ENCODE measurements at places on chromosomes 13 and 19.

DNA sequence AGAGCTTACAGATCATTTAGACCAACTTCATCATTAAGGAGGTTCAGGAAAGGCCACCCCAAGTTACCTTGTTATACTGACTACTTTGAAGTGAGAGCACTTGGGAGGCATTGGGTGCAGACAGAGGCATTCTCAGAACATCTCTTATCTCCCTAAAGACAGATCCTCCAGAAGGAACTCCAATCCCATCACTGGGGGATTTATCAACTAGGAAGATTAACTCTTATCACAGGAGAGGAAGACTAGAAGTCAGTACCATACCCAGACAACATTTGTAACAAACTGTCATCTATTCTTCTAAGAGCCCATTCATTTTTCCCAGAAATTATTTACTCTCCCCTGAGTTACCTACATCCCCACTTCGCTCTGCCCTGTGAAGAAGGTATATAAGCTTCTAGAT, 5.8 kb upstream of the RFXAP start:
- no peak for DNase-seq

- DNase-seq = no peak
Measured at GRCh38 chr19:33796164-33796875, at the start of gene KCTD15. Gene KCTD15, plus strand, starts transcription at chr19:33796870. Its CDS starts 3,585 bp downstream, at chr19:33800455.

GRCh38 chr13:113065406-113066141, 40.0 kb upstream of the F7 start:
- no peak for DNase-seq

DNA sequence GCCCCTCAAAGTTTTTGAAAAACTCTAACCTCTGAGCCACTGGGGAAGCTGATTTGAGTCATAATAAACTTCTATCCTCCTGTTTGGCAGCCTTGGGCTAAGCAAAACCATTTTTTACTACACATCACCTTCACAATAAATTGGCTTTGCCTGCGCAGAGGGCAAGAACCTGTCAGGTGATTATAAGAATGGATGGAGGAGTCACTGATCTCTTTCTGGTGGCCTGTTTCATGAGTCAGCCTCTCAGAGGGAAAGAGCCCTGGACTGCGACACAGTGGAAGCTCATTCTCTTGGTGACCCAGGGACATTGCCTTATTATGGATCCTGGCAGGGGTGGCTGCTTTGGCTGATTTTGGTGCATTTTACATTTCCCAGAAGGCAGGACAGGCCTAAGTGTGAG, 17.5 kb upstream of the PSG9 start:
- DNase-seq = no peak

GRCh38 chr13:45812695-45813372, 38.7 kb downstream of the SIAH3 start:
- no peak for DNase-seq

- DNase-seq = no peak
Measured at GRCh38 chr13:40486518-40487163, 179.8 kb downstream of the FOXO1 start.

- DNase-seq = no peak
Measured at GRCh38 chr13:37473035-37473434, 125.5 kb downstream of the POSTN start.

DNA sequence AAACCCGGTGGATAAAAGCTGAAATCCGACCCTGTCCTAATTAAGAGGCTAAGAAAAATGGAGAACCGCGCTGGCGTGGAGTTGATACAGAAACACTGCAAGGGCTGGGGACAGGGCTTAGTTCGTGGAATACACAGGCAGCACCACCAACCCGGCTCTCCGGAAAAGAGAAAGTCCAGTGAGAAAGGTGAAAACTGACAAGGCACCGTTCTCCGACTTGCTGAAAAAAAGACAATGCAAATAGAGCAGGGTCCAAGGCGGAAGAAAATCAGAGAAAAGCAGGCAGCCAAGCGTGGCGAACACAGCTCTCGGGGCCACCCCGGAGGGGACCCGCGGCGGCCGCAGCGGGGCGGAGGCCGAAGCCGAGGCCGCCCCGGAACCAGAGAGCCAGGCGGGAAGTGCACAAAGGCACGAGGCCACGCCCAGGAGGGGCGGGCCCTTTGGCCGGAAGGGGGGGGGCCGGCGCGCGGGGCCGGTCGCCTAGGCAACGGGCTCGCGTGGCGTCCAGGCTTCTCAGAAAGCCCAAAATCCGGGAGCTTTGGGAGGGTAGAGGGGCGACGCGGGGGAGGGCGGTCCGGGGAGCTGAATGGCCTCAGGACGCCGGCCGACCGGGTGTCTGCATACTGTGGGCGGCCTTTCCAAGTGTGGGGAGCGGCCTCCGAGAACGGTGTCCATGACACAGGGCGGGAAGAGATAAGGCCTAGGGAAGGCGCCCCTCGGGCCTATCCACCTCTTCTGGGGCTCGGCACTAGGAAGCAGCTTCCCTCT, 1.2 kb upstream of the ING1 start:
- peak; percentile 50 for DNase-seq

- no peak for DNase-seq
Measured at GRCh38 chr13:23598369-23598768, 28.2 kb downstream of the TNFRSF19 start.

DNA sequence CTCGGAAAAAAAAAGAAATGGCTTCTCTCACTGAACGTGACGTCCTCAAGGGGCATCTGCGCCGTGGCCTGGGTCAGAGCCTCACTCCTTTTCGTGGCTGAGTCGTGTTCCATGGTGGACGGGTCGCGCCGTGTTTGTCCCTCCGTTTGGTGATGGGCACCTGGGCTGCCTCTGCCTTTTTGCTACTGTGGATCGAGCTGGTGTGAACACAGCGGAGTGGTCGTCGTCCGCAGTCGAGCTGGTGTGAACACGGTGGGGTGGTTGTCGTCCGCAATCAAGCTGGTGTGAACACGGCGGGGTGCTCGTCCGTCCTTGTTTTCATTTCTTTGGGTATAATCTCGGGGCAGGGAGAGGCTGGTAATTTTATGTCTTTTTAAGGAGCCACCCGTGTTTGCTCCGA, 11.6 kb downstream of the HCN2 start:
- DNase-seq = no peak

GRCh38 chr19:39497996-39498797, 550 bp upstream of the DLL3 start:
- no peak for DNase-seq

DNA sequence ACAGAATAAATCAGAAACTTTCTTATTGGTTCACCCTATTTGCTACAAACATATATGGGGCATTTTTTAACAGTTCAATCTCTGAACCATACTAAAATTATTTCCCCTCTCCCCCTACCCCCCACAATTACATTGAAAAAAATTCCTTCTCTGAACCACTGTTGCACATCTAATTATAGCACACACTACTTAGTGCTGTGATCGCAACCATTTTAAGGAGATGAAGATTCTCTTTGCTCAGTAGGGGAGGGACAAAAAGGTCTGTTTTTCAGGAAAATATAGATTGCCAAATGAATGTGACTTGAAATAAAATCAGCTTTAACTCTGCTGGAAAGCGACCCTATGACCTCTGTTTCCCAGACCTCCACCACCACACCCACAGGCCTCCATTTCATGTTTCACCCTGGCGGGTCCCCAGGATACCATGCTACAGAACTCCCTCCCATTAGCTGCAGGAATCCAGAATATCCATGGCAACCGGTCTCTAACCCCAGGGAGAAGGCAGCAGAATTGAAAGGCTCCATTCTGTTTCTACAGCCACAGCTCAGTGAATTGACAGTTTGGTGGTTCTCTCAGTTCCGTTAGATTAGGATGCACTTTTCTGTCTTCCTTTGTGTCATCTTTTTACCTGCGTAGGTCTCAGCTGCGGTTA, 286.3 kb downstream of the TBC1D4 start:
- no peak for DNase-seq

DNA sequence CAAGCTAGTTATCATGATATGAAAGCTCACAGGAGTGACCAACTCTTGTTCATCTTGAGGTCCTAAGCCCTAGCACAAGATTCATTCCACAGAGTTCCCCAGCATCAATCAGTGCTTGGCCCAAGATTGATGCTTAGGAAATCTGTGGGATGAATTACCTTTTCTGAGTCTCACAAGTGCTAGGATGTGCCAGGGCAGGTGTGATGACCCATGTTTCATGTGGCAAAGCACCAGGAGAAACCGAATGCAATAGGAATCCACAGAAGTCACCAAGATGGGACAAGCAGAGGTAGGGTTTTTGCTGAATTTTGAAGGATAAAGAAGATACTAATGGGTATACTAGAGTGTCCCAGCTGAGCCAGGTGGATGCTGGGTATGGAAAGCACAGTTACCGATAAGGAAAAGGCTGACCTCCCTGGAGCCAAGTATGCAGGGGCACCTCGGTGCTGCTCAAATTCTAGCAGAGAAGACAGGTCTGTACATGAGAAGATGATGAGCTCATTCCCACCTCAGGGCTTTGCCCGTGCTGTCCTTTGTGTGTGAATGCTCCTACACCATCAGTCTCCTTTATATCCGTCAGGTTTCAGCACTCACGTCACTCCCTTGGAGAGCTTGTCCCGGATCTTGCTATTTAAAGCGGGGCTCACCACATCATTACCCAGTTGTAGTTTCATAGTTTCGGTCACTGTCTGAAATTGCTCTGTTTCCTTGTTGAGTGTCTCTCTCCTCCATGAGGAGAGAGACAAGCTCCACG, 168.9 kb upstream of the TSC22D1 start:
- DNase-seq = no peak

- DNase-seq = no peak
Measured at GRCh38 chr13:82720986-82721385, 1161.3 kb downstream of the SLITRK1 start.

DNA sequence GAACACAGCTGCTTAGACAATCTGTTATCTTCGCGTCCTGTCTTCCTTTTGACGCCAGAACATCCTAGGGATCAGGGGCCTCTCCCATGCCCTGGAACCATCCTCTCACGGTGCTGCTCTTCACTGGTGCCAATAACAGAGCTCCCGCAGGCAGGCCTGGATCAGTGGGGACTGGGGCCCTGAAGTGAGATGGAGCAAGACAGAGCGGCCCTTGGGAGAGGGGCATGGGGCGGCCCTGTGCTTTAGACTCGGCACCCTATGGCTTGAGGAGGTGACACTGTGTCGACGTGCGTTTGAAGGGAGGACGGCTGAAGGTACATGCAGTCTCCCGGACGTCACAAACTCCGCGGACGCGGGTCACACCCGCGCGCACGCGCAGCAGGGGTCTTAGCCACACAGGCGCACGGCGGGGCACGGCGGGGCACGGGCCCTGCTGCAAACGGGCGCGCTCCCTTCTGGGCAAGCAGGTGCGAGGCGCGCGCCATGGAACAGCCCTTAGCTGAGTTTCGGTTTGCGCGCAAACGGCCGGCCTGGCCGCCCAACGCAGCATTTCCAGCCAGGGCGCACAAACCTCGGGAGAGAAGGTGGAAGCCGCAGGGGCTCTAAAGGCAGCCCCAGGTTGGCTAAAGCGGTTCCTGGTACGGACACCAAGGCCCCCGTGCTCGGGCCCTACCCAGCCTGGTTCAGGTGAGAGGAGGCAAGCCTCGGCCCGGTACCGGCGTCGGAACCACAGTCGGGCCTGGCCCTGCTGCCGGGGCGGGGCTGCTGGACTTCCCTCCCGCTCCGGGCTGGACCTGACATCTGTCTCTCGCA, 16.5 kb upstream of the RNF17 start:
- no peak for DNase-seq

All from cortex of kidney (tissue), 1 donor.